Trophoblast cell (in vitro differentiated cells and primary cell): ENCODE measurements at places on chromosomes 5 and 9.

DNA sequence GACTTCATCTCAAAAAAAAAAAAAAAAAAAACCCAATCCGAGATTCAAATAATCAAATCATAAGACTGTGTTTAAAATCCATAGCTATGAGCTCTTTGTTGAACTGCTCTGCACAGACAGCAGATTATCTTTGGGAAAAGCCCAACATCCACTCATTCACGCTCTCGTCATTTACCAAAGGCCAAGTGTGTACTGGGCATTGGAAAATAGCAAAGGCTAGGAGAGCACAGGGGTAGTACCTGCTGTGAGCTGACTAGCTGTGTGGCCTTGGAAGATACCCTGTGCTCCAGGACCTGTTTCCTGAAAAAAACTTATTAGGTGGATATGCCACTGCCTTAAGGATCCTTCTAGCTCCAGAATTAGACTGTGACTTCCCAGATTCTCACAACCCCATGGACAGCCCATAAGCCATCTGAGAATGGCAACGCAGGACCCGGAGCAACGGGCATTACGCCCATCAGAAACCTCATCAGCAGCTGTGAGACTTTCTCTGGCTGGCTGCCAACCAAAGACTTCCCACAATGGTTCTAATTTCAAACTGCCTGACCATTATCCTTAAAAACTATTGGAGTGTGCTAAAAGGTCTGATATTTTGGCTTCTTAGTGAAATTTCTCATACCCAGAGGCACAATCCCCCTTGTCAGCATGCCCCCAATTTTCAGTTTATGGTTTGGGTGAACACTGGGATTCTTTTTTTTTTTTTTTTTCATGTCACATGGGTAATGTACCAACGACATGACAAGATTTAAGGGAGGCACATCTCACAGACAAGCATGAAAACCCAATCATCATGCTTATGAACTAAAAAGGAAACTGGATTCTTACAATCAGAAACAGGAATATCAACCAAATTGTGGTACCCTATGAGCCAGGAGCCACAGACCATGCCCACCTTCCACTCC lies 16.8 kb downstream of the SERINC5 start:
- H3K36me3 ChIP-seq: peaks cover 15% of the 10 kb centered on the region
- H3K4me1 ChIP-seq: no peaks in the 10 kb centered on the region
- H3K27ac ChIP-seq: no peak overlapping the region
- H3K4me3 ChIP-seq: no peak overlapping the region
- DNase-seq: no peak

DNA sequence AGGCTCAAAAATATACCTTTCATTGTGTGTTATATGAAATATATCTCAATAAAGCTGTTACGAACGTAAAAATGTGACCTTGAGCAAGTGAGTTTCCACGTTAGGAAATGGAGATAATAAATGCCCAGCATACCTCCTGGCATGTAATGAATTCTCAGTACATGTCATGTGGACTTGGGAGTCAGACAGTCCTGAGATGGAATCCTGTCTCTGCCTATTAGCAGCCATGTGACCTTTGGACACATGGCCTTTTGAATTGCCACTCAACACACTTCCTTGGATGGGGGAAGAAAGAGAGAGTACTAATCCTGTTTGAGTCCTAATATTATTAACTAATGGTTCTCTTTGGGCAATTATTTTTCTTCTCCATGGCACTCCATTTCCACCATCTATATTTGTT lies 25.7 kb downstream of the TRIM32 start:
- no peaks in the 10 kb centered on the region for H3K4me1 ChIP-seq
- H3K27me3 ChIP-seq: no peaks in the 10 kb centered on the region
- no peak overlapping the region for H3K4me3 ChIP-seq
- DNase-seq: no peak
- H3K27ac ChIP-seq: no peak overlapping the region

DNA sequence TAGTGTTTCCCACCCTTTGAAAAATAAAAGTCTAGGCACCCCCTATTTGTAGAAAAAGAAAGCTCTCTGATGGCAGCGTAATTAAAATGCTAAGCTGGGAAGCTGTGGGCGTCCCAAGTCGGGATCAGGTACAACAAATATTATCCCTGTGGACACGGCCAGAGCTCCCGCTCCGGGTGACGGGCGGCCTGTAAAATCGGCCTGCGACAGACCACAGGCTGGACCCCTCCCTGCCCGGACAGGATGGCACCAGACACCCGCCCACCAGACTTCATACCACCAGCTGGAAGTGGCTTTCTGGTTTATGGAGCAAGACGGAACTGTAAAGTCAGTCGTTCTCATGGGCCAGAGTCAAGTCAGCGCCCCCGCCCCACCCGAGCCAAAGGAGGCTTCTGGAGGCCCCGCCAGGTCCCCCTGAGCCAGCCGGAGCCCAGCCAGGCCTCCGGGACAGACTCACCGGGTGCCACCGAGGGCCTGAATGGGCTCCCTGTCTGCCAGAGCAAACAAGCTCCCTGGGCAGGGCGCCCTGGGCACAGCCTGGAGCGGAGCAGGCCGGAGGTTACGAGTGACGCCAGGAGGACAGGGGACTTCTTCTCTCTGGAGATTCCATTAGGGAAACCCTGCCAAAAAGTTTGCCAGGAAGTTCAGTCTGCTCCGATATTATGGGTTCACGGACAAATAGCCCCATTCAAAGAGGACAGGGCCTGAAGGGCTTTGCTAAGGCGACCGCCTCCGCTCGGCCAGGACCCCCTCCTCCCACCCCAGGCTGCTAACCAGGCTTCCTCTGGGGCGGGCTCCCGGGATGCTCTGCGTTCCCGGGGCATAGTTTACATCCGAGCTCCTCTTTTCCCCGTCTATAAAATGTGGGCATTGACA lies 173.7 kb downstream of the ERCC6L2 start:
- H3K4me1 ChIP-seq: peaks cover 4% of the 10 kb centered on the region
- H3K27me3 ChIP-seq: no peaks in the 10 kb centered on the region
- no peak overlapping the region for H3K4me3 ChIP-seq
- no peak overlapping the region for H3K27ac ChIP-seq
- H3K36me3 ChIP-seq: no peaks in the 10 kb centered on the region
- no peak for DNase-seq

- no peaks in the 10 kb centered on the region for H3K27me3 ChIP-seq
- DNase-seq: no peak
- H3K27ac ChIP-seq: no peak overlapping the region
- no peaks in the 10 kb centered on the region for H3K4me1 ChIP-seq
Observed at GRCh38 chr5:138912093-138912492, 37.0 kb upstream of the LRRTM2 start.

- no peaks in the 10 kb centered on the region for H3K36me3 ChIP-seq
- no peaks in the 10 kb centered on the region for H3K27me3 ChIP-seq
- H3K27ac ChIP-seq: no peak overlapping the region
Observed at GRCh38 chr5:116961021-116961420, 386.4 kb upstream of the SEMA6A start.

- H3K27ac ChIP-seq: no peak overlapping the region
- H3K36me3 ChIP-seq: no peaks in the 10 kb centered on the region
- no peaks in the 10 kb centered on the region for H3K4me1 ChIP-seq
- H3K27me3 ChIP-seq: no peaks in the 10 kb centered on the region
- H3K4me3 ChIP-seq: no peak overlapping the region
Observed at GRCh38 chr5:108983461-108984092, 235.9 kb downstream of the FER start.

- peaks cover 61% of the 10 kb centered on the region for H3K4me1 ChIP-seq
- H3K27ac ChIP-seq: peak overlapping the region; percentile 90
- H3K36me3 ChIP-seq: peaks cover 2% of the 10 kb centered on the region
- DNase-seq: no peak
Observed at GRCh38 chr5:10701567-10702039, 59.4 kb downstream of the DAP start.

GRCh38 chr9:1427875-1428274 lies 377.7 kb downstream of the DMRT2 start:
- no peaks in the 10 kb centered on the region for H3K36me3 ChIP-seq
- no peaks in the 10 kb centered on the region for H3K27me3 ChIP-seq
- DNase-seq: no peak
- H3K4me1 ChIP-seq: no peaks in the 10 kb centered on the region
- no peak overlapping the region for H3K27ac ChIP-seq

- H3K4me3 ChIP-seq: no peak overlapping the region
- no peaks in the 10 kb centered on the region for H3K4me1 ChIP-seq
- no peaks in the 10 kb centered on the region for H3K36me3 ChIP-seq
- no peaks in the 10 kb centered on the region for H3K27me3 ChIP-seq
- no peak overlapping the region for H3K27ac ChIP-seq
- DNase-seq: no peak
Observed at GRCh38 chr5:131305138-131305689, 41.4 kb downstream of the CDC42SE2 start.

GRCh38 chr5:15604986-15605385 lies 105.0 kb downstream of the FBXL7 start:
- DNase-seq: no peak
- H3K36me3 ChIP-seq: no peaks in the 10 kb centered on the region
- no peaks in the 10 kb centered on the region for H3K4me1 ChIP-seq
- H3K27ac ChIP-seq: no peak overlapping the region

- H3K27ac ChIP-seq: no peak overlapping the region
- no peak overlapping the region for H3K4me3 ChIP-seq
- no peaks in the 10 kb centered on the region for H3K36me3 ChIP-seq
- H3K27me3 ChIP-seq: no peaks in the 10 kb centered on the region
- no peaks in the 10 kb centered on the region for H3K4me1 ChIP-seq
- DNase-seq: no peak
Observed at GRCh38 chr5:60248901-60249300, 355.4 kb upstream of the PDE4D start.

DNA sequence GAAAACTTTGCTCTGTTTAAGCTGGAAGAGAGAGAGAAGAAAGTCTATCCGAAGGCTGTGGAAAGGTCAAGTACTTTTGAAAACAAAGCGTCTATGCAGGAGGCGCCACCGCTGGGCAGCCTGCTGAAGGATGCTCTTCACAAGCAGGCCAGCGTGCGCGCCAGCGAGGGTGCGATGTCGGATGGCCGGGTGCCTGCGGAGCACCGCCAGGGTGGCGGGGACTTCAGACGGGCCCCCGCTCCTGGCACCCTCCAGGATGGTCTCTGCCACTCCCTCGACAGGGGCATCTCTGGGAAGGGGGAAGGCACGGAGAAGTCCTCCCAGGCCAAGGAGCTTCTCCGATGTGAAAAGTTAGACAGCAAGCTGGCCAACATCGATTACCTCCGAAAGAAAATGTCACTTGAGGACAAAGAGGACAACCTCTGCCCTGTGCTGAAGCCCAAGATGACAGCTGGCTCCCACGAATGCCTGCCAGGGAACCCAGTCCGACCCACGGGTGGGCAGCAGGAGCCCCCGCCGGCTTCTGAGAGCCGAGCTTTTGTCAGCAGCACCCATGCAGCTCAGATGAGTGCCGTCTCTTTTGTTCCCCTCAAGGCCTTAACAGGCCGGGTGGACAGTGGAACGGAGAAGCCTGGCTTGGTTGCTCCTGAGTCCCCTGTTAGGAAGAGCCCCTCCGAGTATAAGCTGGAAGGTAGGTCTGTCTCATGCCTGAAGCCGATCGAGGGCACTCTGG lies 32.6 kb downstream of the CD180 start:
- DNase-seq: no peak
- no peaks in the 10 kb centered on the region for H3K27me3 ChIP-seq
- no peak overlapping the region for H3K4me3 ChIP-seq
- peaks cover 11% of the 10 kb centered on the region for H3K4me1 ChIP-seq
- H3K36me3 ChIP-seq: peaks cover 14% of the 10 kb centered on the region
- H3K27ac ChIP-seq: no peak overlapping the region

DNA sequence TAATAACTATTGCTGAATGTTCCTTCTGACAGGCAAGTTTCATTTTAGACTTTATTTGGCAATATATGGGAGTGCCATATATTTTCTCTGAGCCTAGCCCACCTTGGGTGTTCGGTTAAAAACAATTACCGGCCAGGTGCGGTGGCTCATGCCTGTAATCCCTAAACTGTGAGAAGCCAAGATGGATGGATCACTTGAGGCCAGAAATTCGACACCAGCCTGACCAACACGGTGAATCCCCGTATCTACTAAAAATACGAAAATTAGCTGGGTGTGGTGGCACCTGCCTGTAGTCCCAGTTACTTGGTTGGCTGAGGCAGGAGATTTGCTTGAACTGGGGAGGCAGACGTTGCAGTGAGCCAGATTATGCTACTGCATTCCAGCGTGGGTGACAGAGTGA lies 47.9 kb downstream of the TNFSF15 start:
- no peak overlapping the region for H3K4me3 ChIP-seq
- H3K36me3 ChIP-seq: no peaks in the 10 kb centered on the region
- no peak overlapping the region for H3K27ac ChIP-seq

DNA sequence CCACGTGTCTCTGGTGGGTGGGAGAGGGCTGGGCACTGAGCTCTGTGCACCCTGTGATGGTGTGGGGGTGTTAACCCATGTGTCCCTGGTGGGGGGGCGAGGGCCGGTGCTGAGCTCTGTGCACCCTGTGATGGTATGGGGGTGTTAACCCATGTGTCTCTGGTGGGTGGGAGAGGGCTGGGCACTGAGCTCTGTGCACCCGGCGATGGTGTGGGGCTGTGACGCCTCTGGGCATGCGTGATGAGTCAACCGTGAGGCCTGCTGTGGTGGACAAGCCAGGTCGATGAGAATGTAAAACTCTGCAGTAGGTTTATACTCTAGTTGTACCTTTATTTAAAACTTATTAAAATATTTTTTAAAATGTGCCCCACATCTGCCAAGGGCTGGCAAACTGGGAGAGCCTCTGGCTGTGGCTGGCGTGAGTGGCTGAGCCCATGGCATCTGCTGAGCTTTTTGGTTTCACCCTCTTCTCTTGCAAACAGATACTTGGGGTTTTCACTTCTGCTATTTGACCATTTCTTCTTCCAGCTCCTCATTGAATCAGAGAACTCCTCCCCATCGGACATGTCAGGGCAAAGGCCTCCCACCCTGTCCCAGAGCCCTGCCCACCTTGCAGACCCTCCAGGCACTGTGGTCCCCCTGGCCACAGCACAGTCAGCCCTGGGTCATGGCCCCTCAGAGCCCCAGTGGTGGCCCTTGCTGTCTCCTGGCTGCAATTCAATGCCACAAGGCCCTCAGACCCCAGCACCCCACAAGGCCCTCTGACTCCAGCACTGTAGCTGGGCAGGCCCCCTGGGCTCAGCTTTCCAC lies 18.5 kb upstream of the EXOC3 start:
- H3K27ac ChIP-seq: no peak overlapping the region
- H3K36me3 ChIP-seq: no peaks in the 10 kb centered on the region
- peak; percentile 43 for DNase-seq
- no peaks in the 10 kb centered on the region for H3K27me3 ChIP-seq
- H3K4me1 ChIP-seq: peaks cover 3% of the 10 kb centered on the region
- no peak overlapping the region for H3K4me3 ChIP-seq
